ENCODE measurements at places on chromosomes 6 and 20.

DNA sequence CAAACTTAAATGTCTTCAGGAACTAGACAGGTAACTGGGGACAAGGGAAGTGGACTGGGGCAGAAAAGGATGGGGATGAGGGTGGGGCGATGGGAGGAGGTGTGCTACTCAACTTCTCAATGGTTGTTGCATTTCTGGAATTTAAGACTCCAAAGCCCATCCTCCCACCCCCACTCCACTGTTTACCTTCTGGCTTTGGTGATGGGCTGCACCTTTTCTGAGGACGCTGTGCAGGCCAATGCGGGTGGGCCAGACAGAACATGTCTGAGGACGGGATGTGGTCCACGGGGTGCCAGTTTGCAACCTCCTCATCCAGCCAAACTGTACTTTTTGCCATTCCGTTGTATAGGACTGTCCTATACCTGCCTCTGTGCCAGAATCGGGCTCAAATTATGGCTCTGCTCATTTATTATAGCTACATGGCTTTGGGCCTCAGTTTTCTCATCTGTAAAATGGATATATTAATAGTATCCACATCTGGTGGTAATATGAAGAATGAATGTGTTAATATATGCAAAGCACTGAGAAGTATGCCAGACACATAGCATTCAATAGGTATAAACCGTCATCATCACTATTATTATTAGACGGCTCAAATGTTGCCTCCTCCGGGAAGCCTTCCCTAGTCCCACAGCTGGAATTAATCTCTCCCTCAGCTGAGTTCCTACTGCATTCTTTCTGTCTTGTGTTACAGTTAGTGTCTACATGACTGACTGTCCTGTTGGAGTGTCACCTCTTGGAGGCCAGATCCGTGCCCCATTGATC, 31.0 kb upstream of the VEGFA start:
- no peak for DNase-seq

GRCh38 chr20:16541226-16541625, 32.0 kb downstream of the KIF16B start:
- DNase-seq = no peak

DNA sequence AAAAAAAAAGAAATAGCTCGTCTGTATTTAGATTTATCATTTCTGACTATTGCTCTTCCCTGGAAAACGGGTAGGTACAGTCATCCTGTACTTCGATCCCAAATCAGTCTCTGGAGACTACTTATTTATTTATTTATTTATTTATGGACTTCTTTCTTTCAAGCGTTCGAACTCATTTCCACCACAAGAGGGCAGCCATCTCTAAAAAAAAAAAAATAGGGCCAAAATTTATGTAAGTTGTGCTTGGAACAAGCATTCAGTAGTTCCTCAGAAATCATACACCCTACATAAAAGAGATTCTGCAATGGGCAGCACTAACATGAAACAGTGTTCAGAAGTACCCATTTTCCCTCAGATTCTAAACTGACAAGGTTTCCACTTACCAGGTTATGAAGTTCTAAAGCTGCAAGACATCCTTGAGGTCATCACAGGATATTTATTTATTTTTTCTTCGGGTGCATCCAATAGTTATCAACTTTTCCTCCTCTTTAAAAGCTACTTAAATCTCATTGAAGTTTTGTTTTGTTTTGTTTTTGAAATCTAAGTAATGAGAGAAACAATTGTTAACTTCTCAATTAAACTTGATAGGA, 1.9 kb upstream of the BMP2 start:
- DNase-seq = peak; percentile 14

DNA sequence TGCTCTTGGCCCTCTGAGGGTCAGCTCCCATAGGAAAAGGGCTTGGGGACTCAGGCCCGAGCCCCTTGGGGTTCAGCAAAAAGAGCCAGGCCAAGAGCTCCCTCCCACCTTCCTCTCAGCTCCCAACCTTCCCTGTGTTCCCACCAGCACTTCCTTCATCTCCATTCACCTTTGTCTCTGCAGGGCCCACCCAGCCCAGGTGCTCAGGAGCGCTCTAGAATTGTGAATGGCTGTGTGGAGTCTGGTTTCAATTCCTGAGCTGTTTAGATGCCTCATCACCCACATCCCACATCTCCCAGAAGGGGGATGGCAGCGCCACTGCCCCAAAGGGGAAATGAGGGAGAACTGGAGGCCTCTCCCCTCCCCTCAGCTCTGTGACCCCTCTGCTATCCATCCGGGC, 7.7 kb downstream of the GRM4 start:
- DNase-seq = no peak

DNA sequence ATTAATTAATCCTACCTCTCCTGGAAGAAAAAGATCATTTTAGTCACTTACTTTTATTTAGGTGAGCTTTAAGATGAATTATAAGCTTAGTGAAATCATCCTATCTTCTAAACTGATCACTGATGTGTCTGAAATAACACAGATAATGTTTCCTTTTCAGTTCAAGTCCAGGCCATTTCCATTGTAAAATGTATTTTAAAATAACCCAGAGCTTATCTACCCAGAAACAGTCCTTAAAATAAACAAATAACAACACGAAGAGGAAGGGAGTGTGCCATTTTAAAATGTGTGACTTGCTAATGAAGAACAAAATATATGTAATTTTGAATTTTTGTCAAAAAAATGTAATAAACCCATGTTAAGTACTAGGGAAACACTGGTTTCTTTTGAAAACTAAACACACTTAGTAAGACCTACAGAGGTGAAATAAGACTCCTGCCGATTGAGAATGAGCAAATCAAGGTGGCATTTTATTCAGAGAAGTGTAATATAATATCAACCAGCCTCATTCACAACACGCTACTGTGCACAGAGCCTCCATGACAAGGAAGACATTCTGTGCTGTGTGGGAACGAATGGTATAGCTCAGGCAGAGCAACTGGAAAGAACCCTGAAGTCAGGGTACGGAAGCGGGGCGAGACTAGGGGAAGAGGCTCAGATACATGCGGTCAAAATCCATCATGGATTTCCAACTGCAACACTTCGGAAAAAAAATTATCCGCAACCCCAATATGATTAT, 7.7 kb downstream of the LRP11 start:
- DNase-seq = no peak

- no peak for DNase-seq
These were observed 123.0 kb downstream of the SMAP1 start for GRCh38 chr6:70790483-70791224.

- peak; percentile 59 for DNase-seq
These were observed 20.8 kb upstream of the CHRNA4 start for GRCh38 chr20:63381781-63382431.

DNA sequence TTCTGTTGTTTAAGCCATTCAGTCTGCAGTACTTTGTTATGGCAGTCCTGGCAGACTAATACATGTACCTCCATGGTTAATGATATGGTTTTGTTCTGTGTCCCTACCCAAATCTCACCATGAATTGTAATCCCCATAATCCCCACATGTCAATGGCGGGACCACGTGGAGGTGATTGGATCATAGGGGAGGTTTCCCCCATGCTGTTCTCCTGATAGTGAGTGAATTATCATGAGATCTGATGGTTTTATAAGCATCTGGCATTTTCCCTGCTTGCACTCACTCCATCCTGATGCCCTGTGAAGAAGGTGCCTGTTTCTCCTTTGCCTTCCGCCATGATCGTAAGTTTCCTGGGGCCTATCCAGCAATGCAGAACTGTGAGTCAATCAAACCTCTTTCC, 57.5 kb upstream of the NT5E start:
- no peak for DNase-seq

GRCh38 chr6:45558858-45559257, 181.1 kb upstream of the SUPT3H start:
- no peak for DNase-seq

- DNase-seq = no peak
These were observed 28.6 kb downstream of the PRPH2 start for GRCh38 chr6:42693725-42694323.

GRCh38 chr6:142728364-142728763, 216.6 kb downstream of the HIVEP2 start:
- DNase-seq = no peak

DNA sequence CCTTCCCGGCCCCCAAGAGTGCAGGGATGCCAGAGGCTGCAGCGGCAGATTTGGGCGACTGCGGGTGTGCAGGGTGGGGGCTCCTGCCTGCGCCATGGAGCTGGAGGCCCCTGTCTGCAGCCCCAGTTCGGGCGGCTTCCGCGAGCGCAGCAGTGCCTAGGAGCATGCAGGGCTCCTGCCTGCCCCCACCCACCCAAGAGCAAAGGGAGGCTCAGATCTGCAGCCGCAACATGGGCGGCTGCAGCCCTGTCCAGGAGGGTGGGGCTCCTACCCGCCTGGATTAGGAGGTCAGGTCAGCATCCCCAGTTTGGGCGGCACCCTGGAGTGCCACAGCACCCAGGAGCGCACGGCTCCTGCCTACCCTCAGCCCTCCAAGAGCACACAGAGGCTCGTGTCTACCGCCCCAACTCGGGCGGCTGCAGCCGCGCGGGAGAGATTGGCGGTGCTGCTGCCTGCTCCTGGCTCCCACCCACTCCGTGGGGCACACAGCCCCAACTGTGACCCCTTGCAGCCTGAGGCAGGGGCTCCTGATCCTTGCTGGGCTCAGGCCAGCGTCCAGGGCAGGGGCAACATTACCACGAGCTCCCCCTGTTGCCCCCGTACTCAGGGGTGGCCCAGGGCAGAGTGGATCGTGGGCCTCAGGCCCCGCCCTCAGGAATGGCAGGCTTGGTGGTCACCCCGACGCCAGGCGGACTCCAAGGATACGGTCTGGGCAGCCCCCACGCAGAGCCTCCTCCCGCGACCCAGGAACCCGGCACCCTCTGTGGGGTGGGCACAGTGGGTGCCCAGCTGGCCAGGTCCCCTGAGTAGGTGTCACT, 55.5 kb upstream of the UNC93A start:
- DNase-seq = no peak

GRCh38 chr20:51431321-51431720, 111.2 kb downstream of the NFATC2 start:
- no peak for DNase-seq

Measured in CD4-positive, alpha-beta T cell (primary cell).